Cortex of kidney (tissue), 1 donor: ENCODE measurements at places on chromosomes 7 and 10.

DNA sequence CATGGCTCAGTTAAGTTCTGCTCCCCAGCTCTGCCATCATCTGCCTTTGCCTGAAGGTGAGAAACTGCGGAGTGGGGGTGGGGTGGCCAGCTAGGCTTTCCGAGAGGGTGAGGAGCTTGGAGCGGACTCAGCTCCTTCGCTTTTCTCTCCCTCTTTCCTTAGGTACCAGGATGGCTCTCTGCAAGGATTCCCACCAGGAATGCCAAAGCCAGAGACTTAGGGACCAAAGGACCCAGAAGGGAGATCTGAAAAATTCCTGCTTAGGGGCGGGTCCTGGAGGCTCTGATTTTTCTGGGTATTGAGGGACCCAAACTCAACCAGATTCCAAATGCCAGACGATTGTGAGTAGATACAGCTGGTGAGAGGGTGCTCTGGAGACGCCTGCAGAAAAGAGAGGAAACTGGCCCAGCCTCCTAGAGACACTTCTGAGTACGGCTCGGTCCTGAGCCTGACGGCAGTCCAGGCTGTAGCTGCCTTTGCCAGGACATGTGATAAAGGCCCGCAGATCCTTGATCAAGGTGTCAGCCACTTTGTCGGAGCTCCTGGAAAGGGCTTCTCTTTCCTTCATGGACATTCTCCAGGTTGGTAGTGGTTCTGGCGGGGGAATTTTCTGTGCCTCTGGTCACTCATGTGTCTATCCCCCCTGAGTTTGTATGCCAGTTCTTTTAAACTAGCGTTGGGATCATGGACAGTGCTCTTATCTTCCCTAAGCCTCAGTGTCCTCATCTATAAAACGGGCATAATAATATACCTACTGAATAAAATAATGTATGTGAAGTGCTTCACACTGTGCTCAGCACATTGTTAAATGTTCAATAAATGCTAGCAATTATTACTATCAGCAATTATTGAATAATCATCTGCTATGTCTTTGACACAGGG lies 42.5 kb upstream of the BTRC start:
- DNase-seq: no peak

DNA sequence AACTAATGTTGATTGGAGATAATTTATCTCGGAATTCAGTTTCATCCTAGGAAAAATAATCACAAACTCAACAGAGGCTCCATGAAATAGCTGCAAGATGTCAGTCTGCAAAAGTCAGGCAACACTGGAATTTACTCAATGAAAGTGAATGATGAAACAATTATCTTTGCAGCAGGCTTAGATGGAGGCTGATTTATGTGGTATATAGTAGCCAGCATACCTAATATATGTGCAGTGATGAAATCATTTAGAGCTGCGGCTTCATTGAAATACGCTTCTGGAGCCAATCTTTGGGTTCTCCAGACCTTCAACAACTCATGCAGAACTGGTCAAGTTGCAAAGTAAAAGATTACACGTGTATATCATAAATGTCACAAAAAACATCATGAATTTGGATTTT lies 113.3 kb downstream of the ITGA8 start:
- DNase-seq: no peak

DNA sequence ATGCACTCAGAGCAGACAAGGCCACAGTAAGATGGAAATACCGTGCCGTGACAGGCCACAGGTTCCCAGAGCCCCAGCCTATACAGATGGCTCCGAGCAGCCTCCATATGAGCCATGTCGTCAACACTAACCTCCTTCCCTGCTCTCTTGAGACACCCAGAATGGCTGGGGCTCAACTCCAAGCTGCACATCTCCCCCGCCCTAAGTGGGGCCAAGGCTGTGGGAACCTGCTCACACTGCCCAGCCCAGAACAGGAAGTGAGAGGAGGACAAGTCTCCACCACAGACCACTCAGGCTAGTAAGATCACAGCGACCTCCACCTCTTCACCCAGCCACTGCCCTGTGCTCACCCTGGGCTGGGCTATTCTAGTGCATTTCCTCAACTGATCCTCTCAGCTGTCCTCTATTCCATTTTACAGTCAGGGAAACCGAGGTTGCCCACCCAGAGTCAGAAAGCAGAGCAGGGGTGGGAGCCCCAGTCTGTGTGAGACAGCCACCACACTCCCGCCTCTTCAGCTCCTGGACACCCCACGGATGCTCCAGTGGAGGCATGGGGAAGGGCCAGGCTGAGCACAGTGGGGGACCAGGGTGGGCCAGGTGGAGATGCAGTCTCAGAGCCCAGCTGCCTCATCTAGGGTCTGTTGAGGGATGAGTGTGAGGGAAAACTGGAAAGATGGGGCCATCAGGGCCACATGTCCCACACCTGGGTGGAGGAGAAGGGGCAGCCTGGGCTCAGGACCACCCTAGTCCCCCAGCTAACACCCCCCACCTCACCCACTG lies 11.6 kb downstream of the GRID1 start:
- DNase-seq: no peak

DNA sequence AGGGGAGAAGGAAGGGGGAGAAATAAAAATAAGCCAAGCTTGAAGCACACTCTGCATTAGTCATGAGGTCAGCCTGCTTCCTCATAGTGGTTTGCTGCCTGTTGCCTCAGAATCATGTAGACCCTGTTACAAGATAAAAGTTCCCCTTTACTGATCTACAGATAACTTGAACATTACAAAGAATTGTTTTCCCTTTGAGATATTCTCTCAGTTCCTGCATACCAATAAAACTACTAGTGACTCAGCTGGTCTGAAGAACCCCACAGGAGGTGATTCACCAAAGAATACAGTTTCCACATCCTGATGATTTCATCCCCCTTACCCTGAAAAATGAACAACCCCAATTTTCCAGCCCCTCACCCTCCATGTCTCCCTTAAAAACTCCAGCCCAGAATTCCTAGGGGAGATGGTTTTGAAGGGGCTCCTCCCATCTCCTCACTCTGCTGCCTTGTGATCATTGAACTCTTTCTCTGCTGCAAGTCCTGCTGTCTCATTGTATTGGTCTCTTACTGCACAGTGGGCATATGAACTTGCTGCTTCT lies 31.5 kb upstream of the NRP1 start:
- no peak for DNase-seq

DNA sequence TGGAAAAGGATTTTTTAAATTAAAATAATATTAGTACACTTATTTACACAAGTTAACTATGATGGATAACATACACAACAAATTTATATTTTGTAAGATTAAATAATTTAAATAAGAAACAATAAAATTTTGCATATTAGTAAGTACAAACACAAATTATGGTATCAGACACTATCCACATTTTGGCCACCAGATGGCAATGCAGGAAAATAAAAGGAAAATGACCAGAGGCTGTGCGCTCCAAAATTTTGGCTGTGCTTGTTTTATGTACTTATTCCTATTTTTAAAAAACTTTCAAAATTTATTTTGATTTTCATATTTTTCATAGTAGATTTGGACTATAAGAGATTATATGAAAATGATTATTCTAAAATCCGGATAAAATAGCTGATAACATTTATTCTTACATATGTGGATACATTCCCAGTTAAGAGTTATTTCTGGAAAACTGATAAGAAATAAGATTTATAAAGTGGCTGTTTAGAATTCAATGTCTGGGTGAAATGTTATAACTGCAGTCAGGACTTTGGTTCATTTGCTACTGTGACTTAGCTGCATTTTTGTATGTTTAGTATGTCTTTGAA lies 274.7 kb upstream of the HGF start:
- no peak for DNase-seq

DNA sequence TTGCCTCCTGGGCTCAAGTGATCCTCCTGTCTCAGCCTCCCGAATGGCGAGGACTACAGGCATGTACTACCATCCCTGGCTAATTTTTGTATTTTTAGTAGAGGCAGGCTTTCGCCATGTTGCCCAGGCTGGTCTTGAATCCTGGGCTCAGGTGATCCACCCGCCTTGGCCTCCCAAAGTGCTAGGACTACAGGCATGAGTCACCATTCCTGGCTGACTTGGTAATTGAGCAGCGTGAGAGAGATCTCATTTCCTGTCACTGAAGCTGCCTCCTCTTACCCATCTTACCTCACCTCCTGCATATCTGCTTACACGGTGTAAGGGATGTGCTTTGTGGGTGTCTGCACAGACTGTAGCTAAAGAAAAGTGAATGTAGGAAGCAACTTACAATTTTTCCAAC lies 9.7 kb downstream of the IFIT3 start:
- DNase-seq: no peak

GRCh38 chr7:93115796-93116195 lies 2.0 kb downstream of the SAMD9 start:
- DNase-seq: no peak
